ENCODE measurements at places on chromosomes 2 and 18.

DNA sequence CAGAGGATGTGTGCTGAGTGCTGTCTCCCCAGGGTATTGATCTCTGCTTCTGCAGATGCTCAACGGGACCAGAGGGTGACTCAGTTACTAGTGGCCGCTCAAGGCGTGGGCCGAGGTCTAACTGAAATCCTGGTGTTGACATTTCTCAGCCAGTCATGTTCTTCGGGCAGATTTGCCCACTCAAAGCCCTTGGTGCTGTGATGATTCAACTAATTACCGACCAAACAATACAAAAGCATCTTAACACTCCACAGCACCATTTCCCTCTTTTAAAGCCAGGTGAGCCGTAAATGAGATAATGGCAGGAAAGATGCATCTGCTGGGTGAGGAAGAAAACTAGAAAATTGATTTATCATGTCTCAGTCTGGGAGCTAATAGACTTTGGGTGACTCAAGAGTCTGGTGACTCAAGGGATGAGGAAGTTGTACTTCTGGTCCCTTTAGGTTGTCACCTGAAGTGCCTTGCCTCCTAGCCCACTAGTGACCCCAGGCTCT, 32.7 kb upstream of the PRLH start:
- DNase-seq = peak; percentile 69

DNA sequence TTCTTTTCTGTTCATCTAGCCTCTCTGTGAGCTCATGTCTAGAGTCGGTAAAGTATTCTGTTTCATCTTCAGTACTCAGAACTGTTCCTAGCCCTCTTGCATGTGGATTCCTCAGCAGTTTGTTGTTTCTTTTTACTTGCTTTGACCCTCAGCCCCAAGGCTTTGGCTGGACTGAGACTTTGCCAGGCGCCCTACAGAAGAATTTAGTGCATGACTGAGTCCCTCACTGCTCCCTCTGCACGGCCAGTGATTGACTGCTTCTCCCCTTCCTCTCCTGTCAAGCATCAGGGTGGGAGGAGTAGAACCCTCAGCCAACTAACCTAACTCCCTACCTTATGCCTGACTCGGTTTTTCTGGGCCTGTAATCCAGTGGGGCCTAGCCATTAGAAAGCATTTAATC, 109.8 kb downstream of the ESCO1 start:
- DNase-seq = no peak

DNA sequence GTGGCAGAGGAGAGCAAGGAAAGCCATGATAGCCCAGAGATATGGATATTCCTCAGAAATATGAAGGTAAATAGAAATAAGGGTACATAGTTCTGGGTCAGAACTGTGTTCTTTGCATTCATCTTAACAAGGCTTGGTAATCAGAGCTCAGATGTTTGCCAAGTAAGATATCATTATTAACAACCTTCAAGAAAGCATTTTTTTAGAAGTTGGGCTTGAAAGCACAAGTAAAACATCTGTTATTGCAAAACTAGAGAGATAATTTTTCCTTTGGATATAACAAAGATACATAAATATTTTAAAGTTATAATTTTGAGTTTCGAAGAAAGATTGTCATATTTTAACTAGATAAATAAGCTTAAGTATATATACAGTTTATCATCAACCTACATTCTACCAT, 171.4 kb downstream of the ZNF804A start:
- no peak for DNase-seq

GRCh38 chr18:79789901-79790890, 7.5 kb upstream of the KCNG2 start:
- DNase-seq = peak; percentile 50

- no peak for DNase-seq
Observed at GRCh38 chr2:45170191-45171135, 161.2 kb upstream of the SIX2 start.

GRCh38 chr2:240997856-240998705, at the start of gene SNED1:
TSS of gene SNED1 (plus strand) at chr2:240998618. CDS start at chr2:240998838, 220 bp downstream.
- no peak for DNase-seq

- DNase-seq = no peak
Observed at GRCh38 chr2:158823486-158824237, 28.5 kb downstream of the DAPL1 start.

GRCh38 chr2:40480596-40480995, 28.7 kb upstream of the SLC8A1 start:
- no peak for DNase-seq

DNA sequence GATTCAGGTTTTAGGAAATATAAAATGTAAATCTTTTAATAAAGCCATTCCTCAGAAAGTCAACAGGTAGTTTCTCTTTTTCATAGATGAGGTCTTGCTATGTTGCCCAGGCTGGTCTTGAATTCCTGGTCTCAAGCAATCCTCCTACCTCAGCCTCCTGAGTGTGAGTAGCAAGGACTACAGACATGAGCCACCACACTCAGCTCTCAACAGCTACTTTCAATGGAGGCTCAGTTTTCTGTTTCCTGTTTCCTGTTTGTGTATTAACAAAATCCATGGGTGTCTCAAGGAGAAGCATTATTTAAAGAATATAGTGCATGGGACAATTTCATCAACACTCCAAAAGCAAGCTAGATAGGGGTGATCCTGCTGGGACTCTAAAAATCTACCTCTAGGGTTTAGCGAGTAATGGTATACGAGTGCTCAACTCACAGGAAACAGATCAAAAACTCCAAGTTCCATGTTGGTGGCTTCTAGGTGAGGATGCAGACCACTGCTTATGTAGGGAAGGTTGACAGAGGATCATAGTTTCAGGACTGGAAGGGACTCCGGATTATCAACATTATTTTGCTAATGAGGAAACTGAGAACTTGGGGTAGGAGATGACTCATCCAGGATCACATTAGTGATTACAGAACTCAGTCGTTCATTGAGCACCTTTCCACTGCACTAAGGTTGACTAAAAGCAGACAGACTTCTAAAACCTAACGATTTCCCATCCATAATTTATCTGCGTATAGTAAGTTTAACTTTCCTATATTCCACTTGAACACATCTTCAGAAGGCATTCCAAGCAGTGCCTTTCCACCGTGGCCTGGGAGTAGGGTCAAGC, 61.7 kb upstream of the WIPF1 start:
- no peak for DNase-seq

DNA sequence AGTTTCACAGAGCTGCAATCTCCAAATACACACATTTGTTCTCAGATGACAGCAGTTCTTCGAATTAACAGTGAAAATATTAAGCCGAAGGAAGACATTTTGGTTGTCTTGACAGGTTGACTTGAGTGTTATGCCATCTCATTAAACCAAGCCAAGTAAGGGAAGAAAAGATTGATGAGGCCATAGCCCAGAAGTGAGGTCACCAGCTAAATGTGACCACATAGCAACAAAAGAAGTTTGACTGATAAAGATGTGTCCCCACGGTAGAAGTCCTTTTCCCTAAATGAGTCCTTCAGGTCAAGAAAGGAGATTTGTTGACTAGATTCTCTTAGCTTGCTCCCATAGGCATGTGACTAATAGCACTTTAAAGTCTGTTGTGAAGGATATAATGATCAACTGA, 156.1 kb downstream of the CDH20 start:
- no peak for DNase-seq

GRCh38 chr2:205427112-205427511, 255.2 kb upstream of the NRP2 start:
- DNase-seq = no peak

- DNase-seq = no peak
Observed at GRCh38 chr2:179250095-179250494, 14.5 kb downstream of the SESTD1 start.

- DNase-seq = no peak
Observed at GRCh38 chr2:172253190-172254052, 150.7 kb upstream of the DLX2 start.

- DNase-seq = no peak
Observed at GRCh38 chr2:241574911-241575623, 16.5 kb downstream of the BOK start.

DNA sequence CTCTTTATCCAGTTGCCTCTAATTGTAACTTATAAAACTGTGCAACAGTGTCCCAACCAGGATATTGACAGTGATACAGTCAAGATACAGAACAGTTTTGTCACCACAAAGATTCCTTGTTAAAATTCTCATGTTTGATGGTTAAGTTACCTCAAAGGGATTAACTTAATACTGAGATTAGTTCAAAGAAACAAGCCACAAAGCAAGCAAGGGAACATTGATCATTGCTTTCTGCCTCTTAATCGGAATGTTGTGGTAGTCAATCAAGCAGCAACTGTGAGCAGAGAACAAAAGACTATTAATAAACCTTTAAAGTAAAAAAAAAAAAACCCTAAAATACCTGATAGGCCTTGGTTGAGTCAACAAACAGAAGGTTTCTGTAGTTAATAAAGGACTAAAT, 352.3 kb downstream of the PARD3B start:
- no peak for DNase-seq

DNA sequence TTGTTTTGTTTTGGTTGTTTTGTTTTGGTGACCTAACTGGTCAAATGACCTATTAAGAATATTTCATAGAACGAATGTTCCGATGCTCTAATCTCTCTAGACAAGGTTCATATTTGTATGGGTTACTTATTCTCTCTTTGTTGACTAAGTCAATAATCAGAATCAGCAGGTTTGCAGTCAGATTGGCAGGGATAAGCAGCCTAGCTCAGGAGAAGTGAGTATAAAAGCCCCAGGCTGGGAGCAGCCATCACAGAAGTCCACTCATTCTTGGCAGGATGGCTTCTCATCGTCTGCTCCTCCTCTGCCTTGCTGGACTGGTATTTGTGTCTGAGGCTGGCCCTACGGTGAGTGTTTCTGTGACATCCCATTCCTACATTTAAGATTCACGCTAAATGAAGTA, at the start of gene TTR:
TTR (plus strand) TSS at position 250 of the 400 bp plus-strand sequence; CDS start at position 276, 26 bp downstream.
- no peak for DNase-seq

DNA sequence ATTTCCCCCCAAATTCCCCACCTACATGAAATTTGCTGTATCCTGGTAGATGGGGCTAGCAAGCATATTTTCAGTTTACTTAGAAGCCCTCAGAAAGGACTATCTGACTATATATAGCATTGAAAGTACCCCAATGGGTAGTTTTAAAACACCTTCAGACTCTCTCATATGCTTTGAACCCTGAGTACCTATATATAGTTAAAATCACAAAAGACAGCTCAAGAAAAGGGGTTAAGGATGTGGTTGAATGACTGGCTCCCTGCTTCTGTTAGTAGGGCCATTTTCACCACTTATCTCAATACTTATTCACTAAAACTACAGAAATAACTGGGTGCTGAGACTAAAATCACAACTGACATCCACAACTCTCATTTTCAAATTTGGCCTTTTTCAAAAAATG, 18.5 kb downstream of the WDPCP start:
- DNase-seq = no peak

- no peak for DNase-seq
Observed at GRCh38 chr2:52686935-52687334, 1080.7 kb upstream of the CHAC2 start.

DNA sequence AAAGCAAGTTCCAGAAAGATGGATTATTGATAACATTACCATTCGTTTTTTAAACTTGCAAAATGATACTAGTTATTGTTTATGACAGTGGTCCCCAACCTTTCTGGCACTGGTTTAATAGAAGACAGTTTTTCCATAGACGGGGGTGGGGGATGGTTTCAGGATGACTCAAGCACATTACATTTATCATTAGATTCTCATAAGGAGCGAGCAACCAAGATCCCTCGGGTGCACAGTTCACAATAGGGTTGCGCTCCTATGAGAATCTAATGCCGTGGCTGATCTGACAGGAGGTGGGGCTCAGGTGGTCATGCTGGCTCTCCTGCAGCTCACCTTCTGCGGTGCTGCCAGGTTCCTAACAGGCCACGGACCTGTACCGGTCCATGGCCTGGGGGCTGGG, 86.2 kb downstream of the BCL2 start:
- DNase-seq = no peak

GRCh38 chr2:80257450-80257849, 47.1 kb downstream of the LRRTM1 start:
- no peak for DNase-seq

- no peak for DNase-seq
Observed at GRCh38 chr2:238475034-238475433, 48.3 kb downstream of the ASB1 start.

DNA sequence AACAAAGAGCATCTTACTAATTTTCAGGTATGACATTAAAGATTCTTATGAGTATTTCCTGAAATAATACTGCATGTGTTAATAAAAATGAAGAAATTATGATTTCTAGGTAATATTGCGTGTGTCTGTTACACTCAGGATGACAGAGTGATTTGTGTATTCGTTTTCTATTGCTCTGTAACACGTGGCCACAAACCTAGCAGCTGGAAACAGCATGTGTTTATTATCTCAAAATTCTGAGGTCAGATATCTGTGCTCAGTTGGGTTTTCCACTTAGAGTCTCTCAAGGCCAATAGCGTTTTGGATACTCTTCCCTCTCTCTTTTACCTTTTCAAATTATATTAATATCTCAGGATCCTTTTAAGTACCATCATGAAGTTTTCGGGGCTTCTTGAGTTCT, 667.9 kb upstream of the CDH7 start:
- no peak for DNase-seq

DNA sequence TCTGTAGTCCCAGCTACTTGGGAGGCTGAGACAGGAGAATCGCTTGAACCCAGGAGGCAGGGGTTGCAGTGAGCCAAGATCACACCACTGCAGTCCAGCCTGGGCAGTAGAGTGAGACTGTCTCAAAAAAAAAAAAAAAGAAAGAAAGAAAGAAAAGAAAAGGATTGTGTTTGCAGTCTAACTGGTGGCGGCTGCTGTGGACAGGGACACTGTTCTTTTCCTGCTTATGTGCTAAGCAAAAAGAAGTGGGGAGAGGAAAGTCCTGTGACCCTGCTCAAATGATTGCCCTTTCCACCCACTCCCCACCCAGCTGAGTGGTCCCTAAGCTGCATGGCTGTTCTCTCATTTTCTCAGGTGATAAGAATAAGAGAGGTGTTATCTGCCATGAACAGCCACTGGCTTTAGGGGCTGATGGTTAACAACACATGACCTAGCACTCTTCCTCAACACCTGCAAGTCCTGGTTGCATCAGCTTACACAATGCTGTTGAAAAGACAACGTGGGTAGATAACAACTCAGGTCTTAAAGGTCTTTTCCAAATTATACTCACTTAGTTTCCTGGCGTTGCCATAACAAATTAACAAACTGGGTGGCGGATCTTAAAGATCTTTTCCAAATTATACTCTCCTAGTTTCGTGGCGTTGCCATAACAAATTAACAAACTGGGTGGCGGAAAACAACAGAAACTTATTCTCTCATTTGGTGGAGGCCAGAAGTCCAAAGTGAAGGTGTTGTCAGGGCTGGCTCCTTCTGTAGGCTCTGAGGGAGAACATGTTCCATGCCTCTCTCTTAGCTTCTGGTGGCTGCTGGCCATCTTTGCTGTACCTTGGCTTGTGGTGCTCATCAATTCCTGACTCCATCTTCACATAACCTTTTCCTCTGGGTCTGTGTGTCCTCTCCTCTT, 90.3 kb upstream of the RTN4 start:
- no peak for DNase-seq

DNA sequence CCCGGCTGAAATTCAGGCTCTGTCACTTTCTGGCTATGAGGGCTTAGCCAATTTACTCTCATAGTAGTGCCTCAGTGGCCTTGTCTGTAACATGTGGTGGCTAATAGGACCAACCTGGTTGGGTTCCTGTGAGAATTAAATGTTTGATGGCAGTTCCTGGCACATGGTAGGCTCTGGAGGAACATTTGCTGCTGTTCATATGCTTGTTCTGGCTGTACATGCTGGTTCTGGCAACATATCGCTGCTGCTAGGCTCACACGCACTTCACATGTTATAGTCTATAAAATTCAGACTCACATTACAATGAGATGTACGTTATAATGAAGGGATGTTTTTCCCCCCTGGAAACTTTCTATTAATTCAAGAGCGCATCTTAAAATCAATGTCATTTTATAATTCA, 417.7 kb upstream of the GYPC start:
- DNase-seq = no peak

GRCh38 chr2:33730193-33730592, 131.1 kb upstream of the FAM98A start:
- no peak for DNase-seq

- DNase-seq = no peak
Observed at GRCh38 chr2:237320801-237321560, 93.0 kb downstream of the COL6A3 start.
